ENCODE measurements at places on chromosomes 2 and 18. TPM values are rescaled to one million over a fixed set of nuclear protein-coding genes. Genes with fewer than 3 reads are reported as not detected.

The GKN2 gene
- not detected for total RNA-seq

The PTPRM gene
- 11.0 TPM for total RNA-seq

The PUS10 gene
- total RNA-seq = 8.9 TPM

The UGT1A4 gene
- total RNA-seq = not detected

The REL gene
- total RNA-seq = 16.1 TPM

The FASTKD1 gene
- total RNA-seq = 40.0 TPM

The CDCA7 gene
- total RNA-seq = 76.9 TPM

The UGT1A1 gene
- total RNA-seq = not detected

The POTEI gene
- 0.47 TPM for total RNA-seq
